Activated CD4-positive, CD25-positive, alpha-beta regulatory T cell (primary cell): ENCODE measurements at places on chromosomes 7 and 10.

DNA sequence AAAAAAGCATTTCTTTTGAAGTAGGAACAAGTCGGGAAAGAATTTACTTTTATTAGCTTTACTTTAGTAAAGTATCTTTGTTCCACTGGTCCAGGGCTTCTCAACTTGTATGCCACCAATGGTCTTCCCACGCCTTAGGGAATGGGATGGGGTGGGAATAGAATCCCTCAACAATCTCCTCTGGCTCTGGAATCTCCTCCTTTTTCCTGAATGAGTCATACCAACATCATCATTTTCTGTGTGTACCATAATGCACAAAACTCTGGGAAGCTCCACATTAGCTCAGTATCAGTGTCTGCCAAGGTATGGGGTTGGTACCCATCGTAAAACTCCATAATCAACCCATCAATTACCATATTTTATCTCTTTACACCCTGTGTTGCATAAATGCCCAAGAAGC lies 159.4 kb upstream of the BMPER start:
- DNase-seq: no peak

DNA sequence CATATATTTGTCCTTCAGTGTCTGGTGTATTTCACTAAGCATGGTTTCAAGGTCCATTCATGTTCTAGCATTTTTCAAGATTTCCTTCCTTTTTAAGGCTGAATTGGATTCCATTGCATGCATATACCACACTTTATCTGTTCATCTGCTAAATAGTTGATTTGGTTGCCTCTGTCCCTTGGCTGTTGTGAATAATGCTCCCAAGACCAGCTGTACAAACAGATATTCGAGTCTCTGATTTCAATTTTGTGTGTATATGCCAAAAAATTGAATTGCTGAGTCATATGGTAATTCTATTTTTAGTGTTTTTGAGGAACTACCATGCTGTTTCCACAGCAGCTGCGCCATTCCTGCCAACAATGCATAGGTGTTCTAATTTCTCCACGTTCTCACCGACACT lies 216.4 kb downstream of the NRG3 start:
- DNase-seq: no peak

DNA sequence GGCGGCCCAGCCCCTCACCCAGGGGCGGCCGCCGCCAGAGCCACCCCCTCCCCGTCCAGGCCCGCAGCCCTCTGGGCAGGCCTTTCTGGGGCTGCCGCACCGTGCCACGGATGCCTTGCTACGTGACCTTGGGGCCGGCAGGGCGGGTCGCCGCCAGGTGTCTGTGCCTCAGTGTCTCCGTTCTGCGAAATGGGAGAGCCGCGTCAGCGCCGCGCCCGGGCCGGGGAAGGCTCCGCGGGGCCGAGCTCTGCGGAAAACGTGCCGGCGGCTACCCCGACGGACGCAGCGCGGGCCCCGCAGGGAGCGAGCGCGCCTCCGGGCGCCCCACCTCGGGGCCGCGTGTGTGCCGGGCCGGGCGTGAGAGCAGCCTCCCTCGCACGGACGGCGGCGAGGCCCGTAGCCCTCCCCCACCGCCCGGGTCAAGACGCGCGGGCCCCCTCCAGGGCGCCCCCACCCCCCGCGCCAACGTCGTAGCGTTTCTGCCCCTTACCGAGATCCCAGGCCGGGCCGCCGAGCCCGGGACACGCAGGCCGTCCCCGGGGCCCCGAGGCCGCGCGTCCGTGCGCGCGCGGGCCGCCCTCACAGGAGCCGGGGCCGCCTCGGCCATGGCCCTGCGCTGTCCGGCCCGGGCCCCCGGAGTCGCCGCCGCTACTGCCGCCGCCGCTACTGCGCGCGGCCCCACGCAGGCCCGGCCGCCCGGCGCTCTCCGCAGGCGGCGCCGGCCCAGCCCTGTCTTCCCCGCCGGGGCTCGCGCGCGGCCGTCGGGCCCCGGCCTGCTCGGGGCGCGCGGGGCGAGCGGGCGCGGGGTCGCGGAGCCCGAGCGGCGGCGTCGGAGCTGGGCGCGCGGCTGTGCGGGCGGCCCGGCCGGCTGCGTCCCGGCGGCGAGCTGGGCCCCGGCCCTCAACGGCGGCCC lies 1.1 kb downstream of the ZNF777 start:
- DNase-seq: no peak

DNA sequence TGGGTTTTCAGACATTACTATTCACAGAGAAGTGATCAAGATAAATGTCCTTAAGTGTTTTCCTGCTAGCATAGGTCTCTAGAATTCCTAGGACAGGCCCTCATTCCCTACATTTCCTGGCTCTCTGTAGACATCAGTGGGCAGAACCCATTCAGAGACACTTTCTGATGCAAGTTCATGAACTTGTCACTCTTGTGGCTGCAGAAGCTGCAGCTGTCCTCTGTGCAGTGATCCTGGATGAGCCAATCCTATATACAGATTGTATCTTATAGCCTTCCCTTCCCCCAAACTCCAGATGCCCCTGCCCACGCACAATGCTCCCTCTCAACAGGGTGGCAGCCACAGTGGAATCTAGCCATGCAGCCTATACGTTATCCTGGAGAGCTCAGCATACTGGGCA lies 12.6 kb upstream of the GRB10 start:
- DNase-seq: no peak
